ENCODE measurements at places on chromosomes 7 and 10.

GRCh38 chr7:112484671-112485167 lies 3.9 kb downstream of the LSMEM1 start:
- DNase-seq, result no peak

GRCh38 chr10:42827201-42827600 lies 44.6 kb downstream of the BMS1 start:
- no peak for DNase-seq

- no peak for DNase-seq
These were observed 177.8 kb downstream of the NSUN6 start for GRCh38 chr10:18473424-18474117.

- DNase-seq, result no peak
These were observed 175.4 kb downstream of the GRID1 start for GRCh38 chr10:86191166-86191565.

DNA sequence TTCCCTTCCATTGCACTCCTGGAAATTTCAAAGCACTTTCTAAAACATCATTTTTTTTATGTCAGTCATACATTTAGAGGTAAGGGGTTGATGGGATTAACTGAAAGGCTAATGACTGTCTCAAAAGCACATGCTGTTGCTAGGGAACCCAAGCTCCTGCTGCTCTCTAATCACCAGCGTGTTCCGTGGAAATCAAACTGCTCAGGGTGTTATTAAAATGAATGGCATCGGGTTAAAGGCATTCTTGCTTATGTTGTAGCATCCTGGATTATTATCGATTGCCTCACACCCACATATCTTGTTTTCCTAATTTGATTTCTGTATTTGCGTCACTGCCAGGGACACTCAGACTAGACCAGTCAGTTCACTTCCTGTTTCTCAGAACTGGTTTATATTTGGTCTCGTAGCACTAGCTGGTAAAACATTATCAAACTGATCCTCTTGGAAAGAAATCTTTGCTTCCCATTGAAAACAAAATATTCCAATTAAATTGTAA lies 216.5 kb upstream of the MKLN1 start:
- DNase-seq, result no peak

DNA sequence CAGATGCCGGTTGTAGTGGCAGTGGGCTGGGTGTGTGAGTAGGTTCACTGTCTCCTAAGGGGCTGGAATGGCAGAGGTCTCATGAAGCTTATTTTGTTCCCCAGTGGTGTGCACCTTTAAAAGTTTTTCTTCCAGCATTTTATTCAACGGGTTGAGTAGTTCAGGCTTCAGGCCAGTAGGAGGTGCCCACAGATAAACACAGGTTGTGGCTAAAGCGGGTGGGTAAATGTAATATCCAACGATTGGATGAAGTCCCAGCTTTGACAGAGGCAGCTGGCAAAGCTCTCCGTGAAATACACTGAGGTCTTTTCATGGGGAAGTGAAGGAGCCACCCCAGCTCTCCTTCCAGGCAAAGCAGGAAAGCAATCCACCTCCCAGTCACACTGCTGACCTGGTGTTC lies 339.8 kb upstream of the LRRTM3 start:
- DNase-seq, result no peak

GRCh38 chr7:135362871-135363270 lies 129.2 kb downstream of the STRA8 start:
- DNase-seq, result no peak

DNA sequence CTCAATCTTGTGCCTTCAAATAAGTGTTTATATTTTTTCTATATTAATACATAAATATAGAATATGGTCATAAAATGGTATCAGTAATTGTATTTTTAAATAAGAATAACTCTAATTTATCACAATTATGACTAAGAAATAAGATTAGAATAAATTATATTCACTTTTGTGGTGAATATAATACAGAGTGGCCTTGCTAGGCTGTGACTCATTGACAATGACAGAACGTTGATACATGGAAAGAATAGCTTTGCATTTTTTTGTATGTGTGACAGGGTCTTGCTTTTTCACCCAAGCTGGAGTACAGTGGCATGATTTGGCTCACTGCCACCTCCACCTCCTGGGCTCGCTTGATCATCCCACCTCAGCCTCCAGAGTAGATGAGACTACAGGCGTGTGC lies 47.8 kb upstream of the PCLO start:
- DNase-seq, result no peak

DNA sequence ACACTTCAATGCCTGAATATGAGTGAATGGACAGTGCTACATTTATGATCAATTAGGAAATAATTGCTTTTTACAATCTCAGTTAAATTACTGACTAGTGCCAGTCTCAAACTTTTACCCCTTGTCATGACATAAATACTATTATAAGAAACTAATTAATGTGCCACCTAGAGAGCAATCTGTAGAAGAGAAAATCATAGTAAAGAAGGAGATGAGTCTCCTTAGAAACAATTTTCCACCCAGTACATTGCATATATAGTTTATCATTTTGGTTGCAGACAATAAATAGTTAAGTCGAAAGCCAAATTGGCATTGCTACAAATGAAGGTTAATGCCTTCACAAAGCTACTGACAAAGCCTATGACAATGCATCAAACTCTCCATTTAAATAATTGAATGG lies 68.6 kb downstream of the SLC13A1 start:
- DNase-seq, result no peak

- DNase-seq, result no peak
These were observed 89.9 kb downstream of the ADCY1 start for GRCh38 chr7:45663965-45664633.

GRCh38 chr7:128358233-128358632 lies 3.3 kb downstream of the PRRT4 start:
- no peak for DNase-seq

- DNase-seq, result no peak
These were observed 586.6 kb upstream of the MKI67 start for GRCh38 chr10:128712661-128713400.

- no peak for DNase-seq
These were observed 149.2 kb upstream of the COL1A2 start for GRCh38 chr7:94245500-94245899.

- no peak for DNase-seq
These were observed 137.0 kb downstream of the GLCCI1 start for GRCh38 chr7:8105449-8106095.

- no peak for DNase-seq
These were observed 117.4 kb downstream of the VIPR2 start for GRCh38 chr7:159027056-159027788.

- DNase-seq, result no peak
These were observed 47.4 kb downstream of the AFAP1L2 start for GRCh38 chr10:114356751-114357514.

- no peak for DNase-seq
These were observed 193.6 kb downstream of the MBL2 start for GRCh38 chr10:52578871-52579405.

GRCh38 chr10:8817299-8817698 lies 762.8 kb downstream of the GATA3 start:
- DNase-seq, result no peak

GRCh38 chr10:14603534-14604102 lies 171.1 kb downstream of the FAM107B start:
- DNase-seq, result no peak

DNA sequence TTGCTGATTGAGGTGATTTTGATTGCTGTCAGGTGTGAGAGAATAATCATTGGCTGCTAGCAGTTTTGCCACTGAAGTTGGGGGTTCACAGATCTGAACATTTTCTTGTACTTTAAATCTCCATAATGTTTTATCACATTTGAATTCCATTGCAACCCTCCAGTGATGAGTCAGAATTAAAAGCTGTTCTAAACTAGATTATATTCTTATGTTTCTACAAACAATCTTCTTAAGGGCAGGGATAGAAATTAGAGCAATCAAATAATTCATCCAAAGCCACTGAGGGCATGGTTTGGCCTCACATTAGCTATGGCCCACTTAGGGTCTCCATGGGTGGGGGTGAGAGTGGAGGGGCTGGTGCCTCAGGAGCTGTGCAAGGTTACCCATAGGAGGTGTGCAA lies 53.0 kb upstream of the RPA3 start:
- no peak for DNase-seq

GRCh38 chr7:1741751-1742554 lies 71.9 kb downstream of the ELFN1 start:
- DNase-seq, result no peak

- DNase-seq, result no peak
These were observed 349.0 kb downstream of the HPSE2 start for GRCh38 chr10:98886686-98887085.
